ENCODE measurements at places on chromosomes 16 and 17.

- DNase-seq: no peak
Observed at GRCh38 chr17:5895276-5895675, 174.9 kb upstream of the WSCD1 start.

GRCh38 chr17:50955667-50956120 lies 89.5 kb upstream of the TOB1 start:
- no peak for DNase-seq

- DNase-seq: peak; percentile 71
Observed at GRCh38 chr17:42928714-42929496, 28.3 kb downstream of the G6PC1 start.

GRCh38 chr16:23039118-23039517 lies 110.1 kb downstream of the USP31 start:
- DNase-seq: no peak

DNA sequence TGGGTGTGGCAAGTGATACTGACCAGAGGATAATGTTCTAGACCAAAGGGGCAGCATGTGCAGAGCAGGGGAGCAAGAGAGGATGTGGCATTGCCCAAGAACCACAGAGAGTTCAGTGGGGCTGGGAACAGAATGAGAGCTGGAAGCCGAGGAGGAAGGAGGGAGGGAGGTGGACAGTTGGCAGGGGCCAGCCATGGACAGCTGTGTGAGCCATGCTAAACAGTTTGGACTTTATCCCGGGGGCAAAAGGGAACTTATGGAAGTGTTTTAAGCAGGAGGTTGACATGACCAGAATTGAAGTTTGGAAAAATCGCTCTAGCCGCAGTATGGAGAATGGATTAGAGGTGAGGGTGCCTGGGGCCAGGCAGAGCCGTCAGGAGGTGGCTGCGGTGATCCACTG lies 29.4 kb upstream of the TMEM132E start:
- DNase-seq: no peak

- DNase-seq: no peak
Observed at GRCh38 chr16:1973461-1974156, 1.8 kb downstream of the TBL3 start.

DNA sequence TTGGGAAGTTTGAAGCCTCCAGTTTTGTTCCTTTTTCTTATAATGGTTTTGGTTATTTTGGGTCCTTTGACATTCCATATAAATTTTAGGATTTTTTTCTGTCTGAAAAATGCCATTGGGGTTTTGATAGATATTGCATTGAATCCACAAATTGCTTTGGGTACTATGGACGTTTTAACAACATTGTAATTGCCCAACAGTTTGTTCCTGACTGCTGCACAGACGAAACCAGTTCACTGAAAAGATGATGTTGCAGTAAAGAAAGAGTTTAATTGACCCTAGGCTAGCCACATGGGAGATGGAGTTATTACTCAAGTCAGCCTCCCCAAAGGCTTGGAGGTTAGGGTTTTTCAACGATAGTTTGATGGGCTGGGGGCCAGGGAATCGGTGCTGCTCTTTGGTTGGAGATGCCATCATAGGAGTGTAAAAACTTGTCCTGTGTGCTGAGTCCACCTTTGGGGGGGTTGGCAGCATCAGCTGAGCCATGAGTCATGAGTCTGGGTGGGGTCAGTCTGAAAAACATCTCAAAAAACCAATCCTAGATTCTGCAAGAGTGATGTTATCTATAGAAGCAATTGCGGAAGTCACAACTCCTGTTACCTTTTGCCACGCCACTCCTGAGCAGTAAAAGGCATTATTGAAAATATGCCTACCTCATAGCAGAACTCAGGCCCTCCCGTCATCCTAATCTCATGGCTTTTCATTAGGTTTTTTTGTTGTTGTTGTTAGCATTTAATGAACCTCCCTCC lies 2.7 kb upstream of the PRSS41 start:
- no peak for DNase-seq

DNA sequence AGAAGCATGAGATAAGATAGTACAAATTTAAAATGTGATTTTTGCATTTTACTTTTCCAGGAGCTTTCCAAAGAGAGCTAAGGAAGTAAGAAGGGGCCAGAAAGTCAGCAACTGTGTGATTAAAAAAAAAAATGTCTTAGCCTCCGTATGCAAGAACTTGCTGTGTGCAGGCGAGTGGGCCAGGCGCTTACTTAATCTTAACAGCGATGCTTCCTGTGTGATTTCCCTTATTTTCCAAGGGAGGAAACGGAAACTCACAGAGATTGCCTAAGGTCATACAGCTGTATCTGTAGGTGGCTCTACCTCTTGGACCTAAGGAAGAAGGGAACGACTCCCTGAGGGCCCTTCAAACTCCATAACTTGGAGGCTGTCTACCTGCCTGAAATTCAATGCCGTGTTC lies 11.1 kb downstream of the HS3ST3B1 start:
- DNase-seq: no peak

GRCh38 chr16:10314317-10314716 lies 71.5 kb upstream of the ATF7IP2 start:
- no peak for DNase-seq

- DNase-seq: no peak
Observed at GRCh38 chr16:66263973-66264310, 102.5 kb upstream of the CDH5 start.

DNA sequence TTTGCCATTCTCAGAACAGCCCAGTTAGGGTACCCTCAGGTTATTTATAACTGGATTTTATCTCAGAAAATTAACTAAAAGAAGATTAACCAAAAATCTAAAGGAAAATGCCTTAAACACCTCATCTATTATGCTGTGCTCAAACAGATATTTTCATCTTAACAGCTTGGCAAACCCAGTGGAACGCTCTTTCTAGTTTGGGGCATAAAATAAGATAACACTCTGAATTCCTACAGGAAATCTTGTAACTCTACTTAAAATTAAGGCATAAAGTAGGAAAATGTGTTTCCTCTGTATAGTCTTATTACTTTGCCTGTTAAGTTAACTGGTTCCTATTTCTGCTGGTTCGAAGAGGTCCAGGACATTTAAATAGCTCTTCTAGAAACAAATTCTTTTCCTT lies 723.9 kb downstream of the MAF start:
- no peak for DNase-seq

Data from CD4-positive, CD25-positive, alpha-beta regulatory T cell (primary cell).